Activated CD4-positive, alpha-beta T cell treated with anti-CD3 and anti-CD28 coated beads for 1 hour (primary cell): ENCODE measurements at places on chromosomes 5 and 9.

- DNase-seq: no peak
Measured at GRCh38 chr5:97124335-97124734, 18.1 kb downstream of the LIX1 start.

DNA sequence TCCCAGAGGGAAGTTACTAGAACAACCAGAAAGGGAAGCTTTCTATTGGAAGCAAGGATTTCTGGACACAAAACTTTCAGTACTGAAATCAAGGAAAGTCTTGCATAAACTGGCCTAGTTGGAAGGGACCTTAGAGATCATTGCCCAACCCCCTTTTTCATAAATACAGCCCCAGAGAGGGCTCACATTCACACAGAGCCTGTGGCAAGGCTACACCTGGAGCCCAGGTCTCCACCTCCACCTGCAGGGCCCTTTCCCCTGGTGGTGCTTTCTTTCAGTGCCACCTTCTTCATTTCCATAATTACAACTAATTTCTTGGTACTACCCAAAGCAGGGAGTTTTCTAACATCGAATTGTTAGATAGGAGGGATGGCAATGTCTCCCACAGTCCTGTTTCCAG, 85.7 kb downstream of the ADRB2 start:
- no peak for DNase-seq

- no peak for DNase-seq
Measured at GRCh38 chr9:86282979-86283535, 719 bp upstream of the ISCA1 start.

DNA sequence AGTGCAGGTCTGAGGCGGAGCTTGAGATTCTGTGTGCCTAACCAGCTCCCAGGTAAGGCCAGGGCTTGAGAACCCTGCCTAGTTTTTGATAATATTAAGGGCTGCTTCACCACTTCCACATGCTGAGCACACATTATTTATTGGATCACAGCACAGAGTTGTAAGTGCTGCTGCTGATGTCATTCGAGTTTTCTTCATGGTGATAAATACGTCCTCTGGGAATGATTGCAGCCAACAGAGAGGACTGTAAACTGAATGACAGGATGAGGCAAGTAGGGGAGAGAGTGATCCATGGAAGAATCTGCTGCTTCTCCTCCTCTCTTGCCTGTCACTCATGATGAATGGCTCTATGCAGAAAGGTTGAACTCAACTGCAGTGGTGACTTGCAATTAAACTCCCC, 77.9 kb upstream of the VPS13A start:
- DNase-seq: no peak

DNA sequence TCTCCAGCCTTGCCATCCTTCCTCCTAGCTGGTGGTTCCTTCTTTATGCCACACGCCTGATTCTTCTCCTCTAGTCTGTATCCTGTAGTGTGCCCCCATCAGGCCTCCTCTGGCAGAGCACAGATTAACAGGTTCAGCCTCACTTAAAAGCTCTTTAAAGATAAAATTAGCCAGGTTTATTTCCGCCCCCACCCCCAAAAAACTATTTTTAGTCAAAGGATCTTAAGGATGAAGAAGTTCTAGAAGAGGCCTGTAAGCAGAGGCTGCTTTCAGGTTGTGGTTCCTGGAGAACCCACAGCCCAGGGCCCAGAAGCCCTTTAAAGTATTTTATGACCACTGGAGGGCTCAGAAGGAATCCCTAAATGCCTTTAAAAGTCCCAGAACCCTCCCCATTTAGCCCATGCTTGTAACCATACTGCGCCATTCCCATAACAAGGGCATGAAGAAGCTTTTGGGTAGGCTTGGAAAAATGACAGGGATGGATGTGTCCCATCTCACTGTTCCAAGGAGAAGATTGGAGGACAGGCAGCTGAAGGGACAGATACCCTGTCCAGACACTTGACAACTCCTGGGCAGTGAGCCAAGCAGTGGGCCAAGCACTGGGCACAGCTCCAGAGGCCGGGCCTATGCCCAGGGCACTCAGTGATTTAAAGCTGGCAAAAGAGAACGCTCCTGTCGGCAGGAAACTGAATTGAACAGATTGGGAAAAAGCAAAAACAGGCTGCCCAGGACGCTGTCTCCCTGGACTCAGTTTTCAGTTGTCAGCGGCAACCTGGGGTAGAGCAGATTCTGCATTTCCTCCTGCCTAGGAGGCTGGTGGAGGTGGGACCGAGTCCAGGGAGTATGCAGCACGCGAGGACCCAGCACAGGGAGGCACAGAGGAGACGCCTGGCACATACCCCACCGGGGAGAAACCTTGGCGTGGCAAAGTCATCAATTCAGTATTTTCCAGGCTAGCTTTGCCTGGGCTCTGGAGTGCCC, 106.3 kb upstream of the SSBP2 start:
- no peak for DNase-seq

DNA sequence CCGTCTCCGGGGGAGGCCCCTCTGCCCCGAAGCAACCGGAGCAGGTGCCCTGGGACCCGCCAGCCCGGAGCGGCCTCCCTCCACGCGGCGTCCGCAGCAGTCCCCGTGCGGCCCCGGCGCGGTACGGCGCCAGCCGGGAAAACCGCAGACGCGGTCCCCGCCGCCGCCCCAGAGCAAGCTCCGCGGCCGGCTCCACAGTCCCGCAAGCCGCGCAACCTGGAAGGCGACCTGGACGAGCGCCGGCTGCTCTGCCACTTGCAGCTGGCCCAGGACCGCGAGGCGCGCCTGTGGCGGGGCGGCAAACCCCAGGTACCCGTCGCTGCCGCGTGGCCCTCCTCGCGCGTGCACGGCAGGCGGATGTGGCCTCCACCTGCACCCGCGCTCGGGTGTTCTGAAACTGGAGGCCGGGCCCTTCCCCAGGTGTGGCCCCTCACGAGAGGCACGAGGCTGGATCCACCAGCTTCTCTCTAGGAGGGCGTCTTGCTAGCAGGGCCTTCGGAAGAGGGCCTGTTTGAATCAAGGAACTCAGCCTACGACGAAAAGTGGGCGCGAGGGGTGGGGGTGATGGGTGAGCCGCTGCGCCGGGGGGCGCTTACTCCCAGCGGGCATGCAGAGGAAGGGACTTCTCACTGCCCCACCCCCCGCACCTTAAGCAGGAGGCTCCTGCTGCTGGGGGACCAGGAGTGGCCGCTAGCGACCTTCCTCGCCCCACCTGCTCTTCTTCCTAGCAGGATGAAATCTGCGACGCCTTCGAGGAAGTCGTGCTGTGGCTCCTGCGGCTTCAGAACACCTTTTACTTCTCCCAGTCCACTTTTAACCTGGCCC, 602 bp downstream of the CCNI2 start:
- DNase-seq: peak; percentile 37

GRCh38 chr9:15357050-15357653, 50.1 kb upstream of the TTC39B start:
- peak; percentile 22 for DNase-seq

- DNase-seq: no peak
Measured at GRCh38 chr9:131578021-131578420, 32.7 kb downstream of the PRRT1B start.

DNA sequence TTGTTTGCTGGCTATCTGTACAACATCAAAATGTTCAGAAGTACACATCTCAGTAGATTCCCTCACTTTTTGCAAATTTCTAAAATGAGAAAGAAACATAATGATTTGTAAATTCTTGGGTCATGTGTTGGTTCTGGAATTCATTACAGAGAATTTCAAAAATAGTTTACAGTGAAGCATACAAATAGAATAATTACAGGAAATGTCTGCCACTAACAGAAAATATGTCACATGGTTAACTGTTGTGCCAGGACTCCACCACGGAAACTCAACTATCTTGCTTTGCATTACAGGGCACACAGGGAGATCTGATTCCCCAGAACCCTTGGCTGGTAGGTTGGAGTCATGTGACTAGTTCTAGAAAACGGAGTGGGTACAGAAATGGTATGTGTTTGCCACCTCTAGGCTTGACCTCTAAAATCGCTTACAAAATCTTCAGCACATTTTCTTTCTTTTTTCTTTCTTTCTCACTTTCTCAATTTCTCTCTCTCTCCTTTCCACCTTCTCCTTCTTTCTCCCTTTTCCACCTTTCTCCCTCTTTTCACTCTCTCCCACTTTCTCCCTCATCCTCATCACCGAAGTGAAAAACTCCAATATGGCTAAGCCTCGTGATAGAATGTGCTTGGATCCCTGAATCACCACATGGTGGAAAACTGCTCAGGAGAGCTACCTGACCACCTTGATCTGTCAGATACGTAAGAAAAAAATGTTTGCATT, 32.4 kb downstream of the RASEF start:
- no peak for DNase-seq

DNA sequence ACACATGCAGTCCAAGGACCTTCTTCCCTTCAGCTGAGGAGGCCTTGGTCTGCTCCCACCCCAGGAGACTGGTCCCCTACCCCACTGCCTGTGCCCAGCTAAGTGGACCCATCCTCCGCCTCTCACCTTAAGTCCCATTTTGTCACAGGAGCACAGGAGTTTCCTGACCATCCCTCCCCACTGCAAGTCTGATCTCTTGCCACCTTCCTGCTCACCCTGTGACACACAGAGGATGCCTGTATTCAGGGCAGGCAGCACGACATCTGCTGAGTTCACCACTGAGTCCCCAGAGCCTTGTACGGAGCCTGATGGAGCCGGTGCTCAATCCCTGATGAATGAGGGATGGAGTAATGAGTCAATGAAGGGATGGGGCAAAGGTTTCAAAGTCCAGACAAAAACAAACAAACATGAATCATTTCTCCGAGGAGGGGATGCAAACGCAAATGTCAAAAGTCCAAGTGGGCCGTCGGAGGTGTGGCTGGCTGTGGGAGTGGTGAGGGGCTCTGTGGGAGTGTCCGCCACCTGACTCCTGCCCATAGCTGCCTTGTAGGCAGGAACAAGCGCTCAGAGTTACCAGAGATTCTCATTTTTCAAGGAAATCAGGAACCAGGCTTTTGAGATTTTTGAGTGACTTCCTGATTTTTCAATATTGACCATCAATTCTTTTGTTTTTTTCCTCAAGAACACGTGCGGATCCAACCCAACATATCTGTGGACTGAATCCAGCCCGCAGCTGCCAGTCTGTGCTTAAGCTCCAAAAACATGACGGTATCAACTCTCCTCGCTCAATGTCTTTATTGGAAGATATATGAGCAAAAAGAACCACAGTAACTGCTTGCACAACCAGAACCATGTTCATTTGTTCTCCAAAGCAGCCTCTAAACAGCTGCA, 4.4 kb downstream of the RAPGEF1 start:
- DNase-seq: no peak

- DNase-seq: no peak
Measured at GRCh38 chr5:58670582-58670981, 87.7 kb downstream of the RAB3C start.

- no peak for DNase-seq
Measured at GRCh38 chr5:31481531-31482165, 50.2 kb downstream of the DROSHA start.

DNA sequence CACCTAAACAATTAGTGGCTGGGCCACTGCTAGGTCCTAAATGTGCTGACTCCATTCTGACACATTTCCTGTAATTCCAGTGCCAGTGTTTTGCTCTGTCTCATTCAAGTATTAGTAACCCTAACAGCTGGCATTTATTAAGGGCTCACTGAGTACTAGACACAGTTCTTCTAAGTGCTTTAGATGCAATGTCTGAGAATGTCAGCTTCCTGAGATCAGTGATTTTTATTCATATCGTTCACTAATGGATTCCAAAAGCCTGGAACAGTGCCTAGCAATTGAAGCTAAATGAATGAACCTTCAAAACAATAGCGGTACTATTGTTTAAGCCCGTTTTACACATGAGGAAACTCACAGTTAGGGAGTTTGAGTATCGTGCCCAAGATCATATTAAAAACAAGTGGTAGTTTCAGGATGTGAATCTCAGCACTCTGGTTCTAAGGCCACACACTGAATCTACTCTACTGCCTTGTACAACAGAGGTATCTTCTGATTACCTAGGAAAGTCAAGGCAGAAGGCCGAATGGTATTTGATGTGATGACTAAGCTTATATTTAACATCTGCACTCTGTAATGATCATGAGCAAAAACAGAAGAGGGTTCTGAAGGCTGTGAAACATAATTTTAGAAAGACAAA, 304.0 kb downstream of the PJA2 start:
- DNase-seq: no peak

GRCh38 chr5:159698322-159698721, 218.0 kb upstream of the ADRA1B start:
- no peak for DNase-seq

DNA sequence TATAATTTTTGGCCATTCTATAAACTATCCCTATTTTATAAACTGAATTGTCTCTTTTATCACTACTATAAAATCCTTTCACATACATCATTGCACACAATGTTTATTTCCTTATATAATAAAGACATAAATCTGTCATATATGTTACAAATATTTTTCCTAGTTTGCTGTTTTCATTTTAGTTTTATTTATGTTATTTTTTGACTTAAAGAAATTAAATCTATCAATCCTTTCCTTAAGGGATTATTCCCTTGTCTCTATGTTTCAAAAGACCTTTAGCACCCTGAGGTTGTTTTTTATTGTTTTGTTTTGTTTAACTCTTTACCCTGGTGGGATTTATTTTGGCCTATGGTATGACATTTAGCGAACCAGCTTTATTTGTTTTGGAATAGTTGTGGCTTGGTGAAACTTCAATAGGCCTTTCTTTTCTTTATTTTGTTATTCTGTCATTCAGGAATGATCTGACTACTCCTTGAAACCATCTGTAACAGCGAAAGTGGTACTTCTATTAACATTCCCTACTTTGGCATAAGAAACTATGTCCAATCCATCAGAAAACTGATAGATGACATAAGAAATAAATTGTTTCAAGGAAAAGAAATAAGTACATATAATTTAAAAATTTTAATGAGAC, 125.9 kb downstream of the CEP120 start:
- DNase-seq: no peak

GRCh38 chr5:133698646-133699526, 86.5 kb upstream of the FSTL4 start:
- no peak for DNase-seq

DNA sequence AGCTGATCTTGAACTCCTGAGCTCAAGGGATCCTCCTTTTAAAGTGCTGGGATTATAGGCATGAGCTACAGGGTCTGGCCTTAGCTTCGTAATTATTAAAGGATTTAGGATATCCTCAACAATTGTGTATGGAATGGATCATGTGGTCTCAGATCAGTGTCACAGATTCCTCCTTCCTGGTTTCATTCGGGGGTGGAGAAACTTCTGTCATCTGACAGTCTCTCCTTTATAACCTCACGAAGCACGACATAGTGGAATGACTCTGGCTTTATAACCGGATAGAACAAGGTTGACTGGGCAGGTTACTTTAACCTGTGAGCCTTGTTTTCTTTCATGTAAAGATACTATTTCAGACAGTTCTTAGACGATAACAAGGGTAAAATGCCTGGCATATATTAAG, 4.4 kb upstream of the GNG10 start:
- DNase-seq: no peak
